ENCODE measurements at places on chromosomes 13 and 19.
A peak's percentile ranks its signal among the peaks of the same experiment; 100 is the strongest.

GRCh38 chr13:48896312-48896711, 79.4 kb upstream of the FNDC3A start:
- no peak for DNase-seq

DNA sequence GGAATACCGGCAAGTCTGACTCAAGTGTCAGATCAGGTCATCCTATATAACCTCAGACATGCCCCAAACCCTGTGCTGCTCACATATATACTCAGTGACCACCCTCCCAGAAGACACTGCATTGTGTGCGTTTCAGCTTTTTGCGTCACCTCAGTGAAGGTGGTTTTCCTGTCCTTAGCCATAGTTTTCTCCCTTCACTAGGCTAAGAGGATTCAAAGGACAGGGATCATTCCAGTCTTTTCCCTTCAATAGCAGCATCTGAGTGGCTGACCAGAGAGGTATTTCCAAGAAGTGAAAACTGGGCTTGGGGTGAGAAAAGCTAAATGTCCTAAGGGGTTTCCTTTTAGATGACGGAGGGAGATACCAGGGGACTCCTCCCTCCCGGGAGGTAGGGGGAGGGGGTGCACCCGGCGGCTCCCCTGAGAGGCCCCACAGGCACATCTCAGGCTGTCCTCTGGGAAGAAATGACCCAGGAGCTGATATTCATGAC, 12.7 kb upstream of the OR10H1 start:
- peak; percentile 51 for DNase-seq

- no peak for DNase-seq
Measured at GRCh38 chr19:55119053-55119452, 1.6 kb upstream of the PPP1R12C start.

GRCh38 chr13:75798353-75799255, 162.5 kb downstream of the LMO7 start:
- no peak for DNase-seq

- no peak for DNase-seq
Measured at GRCh38 chr13:83125791-83126190, 756.5 kb downstream of the SLITRK1 start.

- DNase-seq, result no peak
Measured at GRCh38 chr19:3105641-3106508, 11.7 kb downstream of the GNA11 start.

DNA sequence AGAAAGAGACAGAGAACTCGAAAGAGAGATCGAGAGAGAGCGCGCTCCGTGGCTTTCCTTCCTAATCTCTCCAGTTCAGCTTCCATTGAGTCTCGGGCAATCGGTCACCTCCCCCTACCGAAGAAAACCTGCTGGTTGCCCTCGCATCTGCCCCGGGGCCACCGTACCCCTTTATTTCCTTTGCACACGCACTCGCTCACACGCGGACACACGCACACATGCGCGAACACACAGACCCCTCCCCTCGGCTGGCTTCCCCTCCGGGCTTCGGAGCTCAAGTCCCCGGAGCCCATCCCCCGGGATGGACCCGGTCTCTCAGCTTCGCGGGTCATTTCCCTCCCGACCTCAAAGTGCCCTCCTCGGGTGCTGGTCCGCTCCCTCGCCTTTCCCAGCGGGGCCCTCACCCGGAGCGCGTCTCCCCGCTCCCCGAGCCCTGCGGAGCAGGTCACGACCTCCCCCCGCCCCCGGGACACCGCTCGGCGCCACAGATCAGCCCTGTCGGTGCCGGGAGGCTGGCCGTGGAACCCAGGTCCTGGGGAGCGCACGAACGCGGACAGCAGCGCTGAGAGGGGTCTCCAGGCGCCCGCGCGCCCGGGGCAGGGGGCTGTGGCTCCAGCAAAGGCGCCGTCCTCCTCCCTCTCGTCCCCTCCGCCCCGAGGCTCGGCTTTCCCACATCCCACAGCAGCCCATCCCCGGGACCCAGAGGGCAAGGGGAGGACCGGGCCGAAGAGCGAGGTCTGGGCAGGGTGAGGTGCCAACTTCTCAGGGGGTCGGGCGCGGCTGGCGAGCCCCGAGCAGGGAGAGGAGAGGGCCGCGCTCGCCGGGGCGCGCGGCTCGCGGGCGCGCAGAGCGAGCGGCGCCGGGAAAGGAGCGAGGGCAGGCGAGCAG, 1.8 kb downstream of the DACH1 start:
- DNase-seq, result no peak

- DNase-seq, result no peak
Measured at GRCh38 chr19:18428787-18429674, 8.9 kb downstream of the ISYNA1 start.

DNA sequence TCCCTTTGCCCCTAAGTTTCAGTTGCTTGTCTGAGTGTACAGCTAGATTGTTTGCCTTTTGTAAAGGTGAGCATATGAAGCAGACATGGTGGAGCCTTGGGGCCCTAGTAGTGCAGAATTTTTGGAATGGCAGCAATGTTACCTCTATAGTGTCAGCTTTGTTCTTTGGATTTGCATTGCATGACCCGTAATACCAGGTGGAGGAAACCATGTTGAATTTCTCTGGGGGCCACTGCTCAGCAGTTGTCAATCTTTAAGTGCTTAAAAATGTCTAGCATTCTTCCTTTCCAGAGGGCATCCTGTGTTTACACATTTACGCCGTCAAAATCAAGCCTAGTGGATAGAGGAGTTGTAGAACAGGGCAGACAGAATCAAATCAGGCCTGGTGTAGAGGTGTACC, 303.3 kb downstream of the ATP8A2 start:
- DNase-seq, result peak; percentile 23

GRCh38 chr13:24104723-24105122, 55.8 kb upstream of the SPATA13 start:
- no peak for DNase-seq

DNA sequence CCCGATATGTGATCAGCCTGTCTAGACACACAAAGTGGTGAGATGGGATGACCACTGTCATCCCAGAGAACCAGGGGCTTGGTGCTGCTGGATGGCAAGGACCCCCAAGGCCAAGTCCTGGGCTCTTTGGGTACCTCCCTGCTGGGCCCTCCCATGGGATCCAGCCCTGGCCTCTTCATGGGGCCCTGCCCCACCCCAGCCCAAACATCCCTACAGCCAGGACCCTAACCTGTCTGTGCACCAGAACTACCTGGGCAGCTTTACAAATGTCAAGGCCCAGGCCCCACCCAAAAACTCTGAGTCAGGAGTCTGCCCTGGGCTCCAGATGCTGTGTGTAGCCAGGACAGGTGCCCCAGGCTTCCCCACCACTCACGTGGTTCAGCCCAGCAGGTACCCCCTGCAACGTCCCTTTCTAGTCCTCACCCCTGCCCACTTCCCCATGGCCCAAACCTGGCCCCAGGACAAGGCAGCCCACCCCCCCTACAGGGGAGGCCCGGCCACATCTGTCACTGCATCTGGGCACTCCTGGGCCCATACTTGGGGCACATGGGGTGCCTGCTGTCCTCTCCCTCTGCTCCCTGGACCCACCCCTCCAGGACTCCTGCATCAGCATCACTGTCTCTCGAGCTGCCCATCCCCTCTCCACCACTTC, 233.5 kb downstream of the TUBA3C start:
- DNase-seq, result no peak

GRCh38 chr19:6415591-6416190, 8.9 kb downstream of the KHSRP start:
- no peak for DNase-seq

- DNase-seq, result no peak
Measured at GRCh38 chr19:38013913-38014580, 107.0 kb downstream of the SIPA1L3 start.

GRCh38 chr19:34428549-34429285, 536 bp downstream of the UBA2 start:
- DNase-seq, result peak; percentile 38

GRCh38 chr19:49287141-49287770, 37.7 kb downstream of the SLC6A16 start:
- no peak for DNase-seq

DNA sequence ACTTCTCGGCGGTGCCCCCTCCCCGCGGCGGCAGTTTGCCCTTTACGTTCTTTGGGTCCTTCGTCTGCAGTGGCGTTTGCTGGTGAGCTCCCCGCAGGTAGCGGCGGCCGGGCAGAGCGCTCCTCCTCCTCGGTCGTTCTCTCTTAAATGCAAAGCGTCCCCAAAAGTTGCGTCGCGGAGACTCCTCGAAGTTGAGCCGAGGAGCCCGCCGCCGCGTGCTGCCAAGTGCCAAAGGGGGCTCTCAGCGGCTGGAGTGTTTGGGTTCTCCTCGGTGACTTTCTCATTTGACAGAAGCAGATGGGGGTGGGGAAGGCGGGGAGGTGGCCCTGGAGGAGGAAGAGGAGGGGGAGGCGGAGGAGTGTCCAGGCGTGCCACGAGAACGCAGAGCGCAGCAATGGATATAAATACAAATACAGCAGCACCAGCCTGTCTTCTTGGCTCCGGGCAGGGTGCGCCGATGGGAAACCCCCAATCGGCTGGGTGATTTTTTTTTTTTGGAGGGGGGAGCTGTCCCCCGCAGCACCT, at the start of gene SOX21:
Gene SOX21, minus strand, starts transcription at position 259 of the 525 bp plus-strand sequence. CDS start 496 bp downstream, outside the sequence.
- DNase-seq, result no peak

GRCh38 chr19:17679526-17680229, 8.5 kb downstream of the UNC13A start:
- no peak for DNase-seq

DNA sequence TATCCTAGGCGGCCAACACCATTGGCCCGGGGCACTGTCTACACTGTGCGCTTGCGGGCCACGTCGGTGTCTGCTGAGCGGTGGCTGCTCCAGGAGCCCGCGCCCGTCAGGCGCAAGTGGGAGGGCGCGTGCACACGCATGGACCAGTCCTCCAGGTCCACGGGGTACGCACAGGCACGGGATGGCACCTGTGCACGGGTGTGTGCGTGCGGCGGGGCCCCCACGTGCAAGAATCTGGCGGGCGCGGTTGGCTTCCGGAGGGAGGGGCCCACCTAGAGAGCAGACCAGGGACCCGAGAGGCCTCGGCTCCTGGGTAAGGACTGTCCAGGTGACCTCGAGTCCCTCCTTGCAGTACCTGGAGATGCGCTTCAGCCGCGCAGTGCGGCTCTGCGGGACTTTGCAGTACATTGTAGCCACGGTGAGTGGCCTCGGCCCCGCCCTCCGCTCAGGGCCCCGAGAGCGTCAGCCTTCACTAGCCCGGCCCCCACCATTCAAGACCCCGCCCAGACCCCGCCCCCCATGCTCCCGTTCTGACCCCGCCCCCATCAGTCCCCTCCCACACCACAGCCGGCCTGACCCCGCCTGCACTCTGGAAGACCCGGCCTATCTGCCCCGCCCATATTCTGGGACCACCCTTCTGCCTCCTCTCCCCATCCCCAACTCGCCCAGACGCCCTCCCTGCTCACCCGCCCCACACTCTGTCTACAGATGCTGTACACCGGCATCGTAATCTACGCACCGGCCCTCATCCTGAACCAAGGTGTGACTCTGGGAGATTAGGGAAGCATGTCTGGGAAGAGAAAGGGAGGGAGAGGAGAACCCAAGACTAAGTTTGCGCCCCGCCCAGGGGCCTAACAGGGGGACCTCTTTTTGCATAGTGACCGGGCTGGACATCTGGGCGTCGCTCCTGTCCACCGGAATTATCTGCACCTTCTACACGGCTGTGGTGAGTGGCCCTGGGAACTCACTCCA, 2.3 kb downstream of the SLC5A5 start:
- peak; percentile 59 for DNase-seq

DNA sequence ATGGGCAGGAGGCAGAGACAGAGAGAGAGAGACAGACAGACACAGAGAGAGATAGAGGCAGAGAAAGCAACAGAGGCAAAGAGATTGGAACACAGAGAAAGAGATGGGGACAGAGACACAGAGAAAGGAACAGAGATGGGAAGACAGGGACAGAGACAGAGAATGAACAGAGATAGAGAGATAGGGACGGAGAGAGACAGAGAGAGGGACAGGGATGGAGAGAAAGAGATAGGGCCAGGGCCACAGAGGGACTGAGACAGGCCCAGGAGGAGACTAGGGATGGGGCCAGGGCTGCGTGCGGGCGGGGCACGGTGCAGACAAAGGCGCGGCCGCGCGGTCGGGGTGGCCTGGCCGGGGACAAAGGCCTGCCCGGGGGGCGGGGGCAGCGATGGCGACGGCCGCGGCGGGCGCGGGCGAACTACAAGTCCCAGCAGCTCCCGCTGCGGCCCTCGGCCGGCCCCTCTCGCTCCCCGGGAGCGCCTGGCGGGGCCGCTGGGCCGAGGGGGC, at the start of gene ZNF358:
Gene ZNF358, plus strand, starts transcription at position 459 of the 507 bp plus-strand sequence. CDS start 3,140 bp downstream, outside the sequence.
- DNase-seq, result peak; percentile 60

GRCh38 chr13:41827507-41828213, 133.2 kb downstream of the VWA8 start:
- no peak for DNase-seq

- no peak for DNase-seq
Measured at GRCh38 chr19:49390929-49391359, 2.9 kb downstream of the KASH5 start.

DNA sequence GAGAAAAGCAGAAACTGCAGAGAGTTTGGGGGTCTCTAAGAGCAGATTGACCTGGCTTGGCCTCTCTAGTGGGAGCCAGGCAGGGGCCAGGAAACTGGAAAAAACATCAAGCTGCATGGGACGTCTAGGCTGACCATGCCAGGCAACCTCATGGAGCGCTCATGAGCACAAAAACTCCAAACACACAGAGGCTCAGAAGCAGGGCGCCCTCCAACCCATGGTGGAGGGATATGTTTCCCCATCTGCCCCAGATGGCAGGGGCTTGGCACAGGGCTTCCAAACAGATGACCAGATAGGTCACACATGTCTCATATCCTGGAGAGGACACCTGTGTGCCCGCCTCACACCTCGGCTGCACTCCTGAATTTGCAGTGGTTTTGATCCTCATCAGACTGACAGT, 879.0 kb downstream of the UQCRFS1 start:
- DNase-seq, result no peak

GRCh38 chr13:47886314-47886713, 114.8 kb downstream of the SUCLA2 start:
- no peak for DNase-seq

DNA sequence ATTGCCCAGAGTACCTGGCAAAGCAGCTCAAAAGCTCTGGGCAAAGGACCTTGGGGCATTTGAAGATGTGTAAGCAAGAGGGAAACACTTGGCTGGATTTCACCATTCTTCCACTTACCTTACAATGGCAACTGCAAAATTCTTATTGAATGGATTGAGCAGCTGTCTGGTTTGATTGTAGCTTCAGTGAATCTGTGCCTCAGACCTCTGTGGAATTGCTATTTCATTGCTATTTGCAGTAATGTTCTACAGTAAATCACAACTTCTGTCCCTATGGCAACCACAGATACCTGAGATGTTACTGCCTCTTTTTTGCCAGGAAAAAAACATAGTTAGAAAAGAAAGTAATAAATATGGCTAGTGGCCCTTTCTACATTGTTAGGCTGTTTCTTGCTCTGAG, 519.5 kb downstream of the SUCLA2 start:
- DNase-seq, result no peak

Measured in T47D (cell line).